ENCODE measurements at places on chromosomes 11 and 22.

GRCh38 chr22:32649515-32650200 lies 151.8 kb upstream of the TIMP3 start:
- no peak for DNase-seq

GRCh38 chr11:6012035-6012668 lies 5.4 kb upstream of the OR56A4 start:
- no peak for DNase-seq

GRCh38 chr22:50460938-50461337 lies 13.9 kb downstream of the SBF1 start:
- DNase-seq, result no peak

DNA sequence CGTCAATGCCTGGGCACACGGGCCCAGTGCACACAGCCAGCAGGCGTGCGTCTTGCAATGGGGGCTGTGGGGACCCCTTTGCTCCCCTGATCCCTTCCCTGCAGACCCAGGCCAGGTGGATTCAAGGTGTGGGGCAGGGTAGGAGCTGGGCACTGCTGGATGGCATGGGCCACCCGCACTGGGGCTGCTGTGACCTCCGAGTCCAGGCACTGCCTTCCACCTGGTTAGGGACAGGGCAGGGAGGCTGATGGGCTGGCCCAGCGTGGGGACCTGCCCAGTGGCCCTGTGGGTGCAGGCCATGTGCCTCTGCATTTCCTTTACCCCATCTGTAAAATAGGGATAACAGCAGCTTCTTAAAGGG lies 22.9 kb downstream of the KCNQ1 start:
- no peak for DNase-seq

GRCh38 chr22:38861170-38861876 lies 10.7 kb downstream of the CBX6 start:
- no peak for DNase-seq

DNA sequence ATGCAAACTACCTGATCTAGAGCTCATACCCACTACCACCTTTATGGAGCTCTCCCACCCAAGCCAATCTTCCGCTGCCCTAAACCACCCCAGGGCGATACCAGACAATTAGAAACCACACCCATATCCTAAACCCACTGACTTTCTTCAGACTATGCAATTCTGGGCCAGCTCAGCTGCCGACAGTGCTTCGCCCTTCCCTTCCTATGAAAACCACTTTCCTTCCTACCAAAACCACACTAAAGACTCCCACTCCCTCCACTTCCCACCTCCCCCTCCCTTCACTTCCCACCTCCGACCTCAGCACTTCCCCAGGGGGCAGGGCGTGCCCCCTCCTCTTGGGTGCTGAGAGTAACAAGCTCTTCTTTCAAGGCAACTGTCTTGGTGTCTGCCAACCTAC lies 25.1 kb downstream of the B3GAT1 start:
- DNase-seq, result no peak

DNA sequence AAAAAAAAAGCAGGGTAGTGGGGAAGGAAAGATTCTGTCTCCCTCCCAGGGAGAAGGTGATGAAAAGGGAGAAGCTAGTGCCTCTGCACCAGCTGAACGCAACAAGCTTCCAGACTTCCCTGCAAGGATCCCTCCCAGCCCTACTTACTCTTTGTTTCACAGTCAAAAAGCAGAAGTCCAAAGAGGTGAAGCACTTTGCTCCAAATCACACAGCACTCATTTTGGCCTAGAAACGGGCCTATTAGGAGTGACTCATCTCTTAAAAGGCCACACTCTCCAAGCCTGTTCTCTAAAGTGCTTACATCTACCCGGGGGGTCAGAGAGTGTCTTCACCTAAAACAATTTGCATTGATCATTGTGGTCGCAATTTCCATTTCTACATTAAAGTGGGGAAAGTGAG lies 17.7 kb upstream of the GRK3 start:
- DNase-seq, result no peak

DNA sequence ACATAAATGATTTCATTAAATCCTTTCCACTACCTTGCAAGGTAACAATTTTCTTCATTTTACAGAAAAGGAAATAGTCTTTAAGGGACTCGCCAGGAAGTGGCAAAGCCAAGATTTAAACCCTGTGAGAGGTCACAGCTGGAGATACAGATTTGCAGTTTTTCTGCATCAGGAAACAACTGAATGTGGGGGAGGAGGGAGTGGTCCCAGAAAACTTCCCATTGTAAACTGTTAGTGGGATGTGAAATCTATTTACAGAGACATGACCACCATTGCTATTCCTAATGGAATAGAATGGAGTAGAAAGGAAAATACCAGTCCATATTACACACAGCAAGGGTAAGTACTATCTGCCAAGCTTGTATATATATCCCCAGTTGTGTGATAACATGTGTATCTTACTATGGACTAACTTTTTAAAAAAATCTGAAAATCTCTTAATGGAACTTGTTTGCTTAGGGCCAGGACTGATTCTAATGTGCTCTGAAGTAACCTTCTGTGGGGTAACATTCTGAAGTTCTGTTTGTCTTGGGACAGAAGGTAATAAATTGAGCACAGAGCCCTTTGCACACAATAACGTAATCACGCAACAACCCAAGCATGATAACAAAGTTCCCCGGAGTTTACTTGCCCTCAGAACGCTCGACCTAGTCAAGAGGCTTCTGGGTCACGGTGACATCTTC lies 10.9 kb upstream of the TSKU start:
- no peak for DNase-seq

- DNase-seq, result peak; percentile 95
Observed at GRCh38 chr11:28146123-28146751, 38.0 kb downstream of the METTL15 start.

- DNase-seq, result peak; percentile 63
Observed at GRCh38 chr11:123137431-123138224, 57.4 kb downstream of the CLMP start.

DNA sequence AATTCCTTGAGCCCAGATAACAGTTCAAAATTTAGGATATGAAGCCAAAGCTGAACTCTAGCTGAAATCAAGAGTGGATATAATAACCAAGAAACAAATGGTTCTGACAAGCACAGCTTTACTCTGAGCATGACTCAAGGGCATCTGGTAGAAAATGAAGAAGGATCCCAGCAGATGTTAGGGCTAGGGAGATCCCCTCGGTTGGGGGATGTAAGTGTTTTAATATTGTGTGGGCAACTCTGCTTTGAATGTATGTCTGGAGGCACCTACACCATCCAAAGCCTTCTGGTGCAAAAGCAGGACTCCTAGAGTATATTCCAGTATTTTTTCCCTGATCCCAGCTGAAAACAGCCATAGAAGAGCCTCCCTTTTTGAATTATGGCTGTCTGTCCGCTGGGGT lies 61.7 kb downstream of the FLI1 start:
- DNase-seq, result no peak

DNA sequence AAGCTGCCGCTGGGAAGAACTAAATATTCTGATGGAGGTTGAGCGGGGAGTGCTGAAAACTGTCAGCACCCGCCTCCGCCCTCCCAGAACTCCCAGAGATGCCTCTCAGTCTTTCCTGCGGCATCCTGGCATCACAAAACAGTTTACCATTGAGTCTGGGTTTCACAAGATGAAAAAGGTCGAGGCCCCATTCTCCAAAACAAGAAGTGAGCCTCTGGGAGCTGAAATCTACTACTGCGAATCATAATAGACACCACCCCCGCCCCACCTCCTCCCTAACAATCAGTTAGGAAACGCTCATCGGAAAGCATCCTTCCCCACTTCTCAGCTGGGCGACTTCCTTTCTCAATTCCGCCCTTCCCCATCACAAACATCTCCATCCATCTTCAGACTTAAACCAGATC lies 1.0 kb downstream of the SUN2 start:
- peak; percentile 35 for DNase-seq

GRCh38 chr11:106473089-106473722 lies 395.7 kb downstream of the AASDHPPT start:
- DNase-seq, result peak; percentile 75

DNA sequence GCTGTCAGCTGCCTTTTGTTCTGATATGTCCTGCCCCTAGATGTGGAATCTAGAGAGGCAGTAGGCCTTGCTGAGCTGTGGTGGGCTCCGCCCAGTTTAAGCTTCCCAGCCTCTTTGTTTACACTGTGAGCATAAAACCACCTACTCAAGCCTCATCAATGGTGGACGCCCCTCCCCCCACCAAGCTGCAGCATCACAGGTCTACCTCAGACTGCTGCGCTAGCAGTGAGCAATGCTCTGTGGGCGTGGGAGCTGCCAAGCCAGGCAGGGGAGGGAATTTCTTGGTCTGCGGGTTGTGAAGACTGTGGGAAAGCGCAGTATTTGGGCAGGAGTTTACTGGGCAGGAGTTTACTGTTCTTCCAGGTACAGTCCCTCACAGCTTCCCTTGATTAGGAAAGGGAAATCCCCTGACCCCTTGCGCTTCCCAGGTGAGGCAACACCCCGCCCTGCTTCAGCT lies 98.5 kb downstream of the SMCO4 start:
- DNase-seq, result no peak

- peak; percentile 45 for DNase-seq
Observed at GRCh38 chr22:38707346-38707745, 1.6 kb downstream of the GTPBP1 start.

- DNase-seq, result no peak
Observed at GRCh38 chr11:284105-285020, 4.6 kb upstream of the PGGHG start.

- DNase-seq, result peak; percentile 70
Observed at GRCh38 chr11:77187776-77188632, 60.0 kb downstream of the MYO7A start.

- no peak for DNase-seq
Observed at GRCh38 chr22:22329792-22330191, 85.2 kb downstream of the VPREB1 start.

GRCh38 chr11:94224078-94224477 lies 80.3 kb upstream of the IZUMO1R start:
- no peak for DNase-seq
